ENCODE measurements at places on chromosomes 12 and 14. TPM values are rescaled to one million over a fixed set of nuclear protein-coding genes. Genes with fewer than 3 reads are reported as not detected.

- no peaks in the 10 kb centered on the region for H3K27me3 ChIP-seq
- H3K27ac ChIP-seq: no peak overlapping the region
- no peak for DNase-seq
- no peaks in the 10 kb centered on the region for H3K4me1 ChIP-seq
Observed at GRCh38 chr14:92314182-92314581, 8.8 kb upstream of the SLC24A4 start.

GRCh38 chr14:51446771-51447170 lies 204.9 kb upstream of the FRMD6 start:
- DNase-seq: no peak
- H3K27ac ChIP-seq: no peak overlapping the region
- H3K4me1 ChIP-seq: peaks cover 33% of the 10 kb centered on the region
- no peaks in the 10 kb centered on the region for H3K27me3 ChIP-seq
- no peaks in the 10 kb centered on the region for H3K36me3 ChIP-seq
- H3K4me3 ChIP-seq: no peak overlapping the region

DNA sequence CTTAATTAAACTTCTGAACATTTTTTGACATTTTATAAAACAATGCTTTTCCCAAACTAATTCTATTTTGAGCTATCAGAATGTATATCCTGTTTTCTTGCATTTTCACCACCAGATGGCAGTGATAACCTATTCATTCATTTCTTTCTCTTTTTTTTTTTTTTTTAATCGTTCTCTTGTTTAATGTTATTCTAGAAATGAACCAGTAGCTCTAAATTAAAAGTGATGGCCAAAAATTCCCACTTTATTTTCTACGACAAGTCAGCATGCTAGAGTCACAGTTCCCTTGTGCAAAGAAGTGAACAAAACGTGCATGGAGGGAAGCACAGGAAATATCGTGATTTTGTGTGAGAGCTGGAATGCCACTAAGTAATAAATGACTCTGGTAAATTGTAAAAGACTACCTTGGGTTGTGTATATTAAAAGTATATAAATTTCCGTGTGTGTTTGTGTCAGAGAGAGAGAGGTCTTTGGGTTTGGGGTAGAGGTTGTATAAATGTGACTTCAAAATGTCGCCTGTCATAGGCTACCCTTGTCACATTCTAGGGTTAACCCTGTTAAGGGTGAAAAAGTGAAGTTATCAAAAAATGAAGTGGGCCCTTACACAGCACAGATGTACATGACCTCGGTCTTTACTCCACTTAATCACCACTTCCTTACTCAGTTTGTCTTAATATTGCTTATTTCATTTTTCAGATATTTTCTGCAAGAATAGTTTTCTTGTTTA lies 40.4 kb upstream of the LDHB start:
- H3K27me3 ChIP-seq: no peaks in the 10 kb centered on the region
- no peak overlapping the region for H3K27ac ChIP-seq
- H3K36me3 ChIP-seq: no peaks in the 10 kb centered on the region
- no peak for DNase-seq
- peak overlapping the region; percentile 53 for H3K4me3 ChIP-seq

GRCh38 chr12:52246720-52247621 lies 13.9 kb downstream of the KRT7 start:
- no peak for DNase-seq
- no peaks in the 10 kb centered on the region for H3K36me3 ChIP-seq
- no peaks in the 10 kb centered on the region for H3K27me3 ChIP-seq
- no peak overlapping the region for H3K4me3 ChIP-seq
- H3K27ac ChIP-seq: peak overlapping the region; percentile 74

DNA sequence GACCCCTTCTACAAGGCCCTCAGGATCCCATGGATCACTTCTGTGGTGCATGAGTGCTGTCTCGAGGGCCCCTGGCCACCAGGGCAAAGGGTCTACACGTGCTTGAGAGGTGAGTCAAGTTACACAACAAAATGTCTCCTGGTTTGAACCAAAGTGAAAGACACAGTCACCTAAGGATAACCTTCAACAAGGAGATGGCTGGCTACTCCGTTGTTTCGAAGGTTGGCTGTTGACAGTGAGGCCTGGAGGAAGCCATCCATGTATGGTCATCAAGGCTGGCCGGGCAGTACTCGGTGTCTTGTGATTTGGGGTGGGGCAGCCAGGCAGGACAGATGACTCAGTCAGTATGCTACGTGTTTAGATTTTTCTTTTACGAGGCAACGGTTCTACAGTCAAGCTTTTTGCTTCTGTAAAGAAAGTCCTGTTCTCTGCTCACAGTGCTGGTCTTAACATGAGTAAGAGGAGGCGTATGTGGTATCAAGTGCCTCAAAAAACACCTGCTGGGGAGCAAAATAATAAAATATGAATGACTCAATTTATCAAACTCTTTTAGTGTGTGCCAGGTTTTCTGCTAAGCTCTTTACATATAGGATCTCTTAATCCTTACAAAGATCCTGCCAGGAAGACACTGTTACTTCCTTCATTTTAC lies 18.0 kb upstream of the NT5DC3 start:
- no peak overlapping the region for H3K4me3 ChIP-seq
- peaks cover 35% of the 10 kb centered on the region for H3K4me1 ChIP-seq
- peak overlapping the region; percentile 95 for H3K27ac ChIP-seq
- H3K36me3 ChIP-seq: no peaks in the 10 kb centered on the region
- peak; percentile 58 for DNase-seq

GRCh38 chr14:25832585-25832984 lies 765.2 kb downstream of the NOVA1 start:
- no peaks in the 10 kb centered on the region for H3K36me3 ChIP-seq
- no peak overlapping the region for H3K27ac ChIP-seq
- H3K27me3 ChIP-seq: no peaks in the 10 kb centered on the region
- no peak overlapping the region for H3K4me3 ChIP-seq

DNA sequence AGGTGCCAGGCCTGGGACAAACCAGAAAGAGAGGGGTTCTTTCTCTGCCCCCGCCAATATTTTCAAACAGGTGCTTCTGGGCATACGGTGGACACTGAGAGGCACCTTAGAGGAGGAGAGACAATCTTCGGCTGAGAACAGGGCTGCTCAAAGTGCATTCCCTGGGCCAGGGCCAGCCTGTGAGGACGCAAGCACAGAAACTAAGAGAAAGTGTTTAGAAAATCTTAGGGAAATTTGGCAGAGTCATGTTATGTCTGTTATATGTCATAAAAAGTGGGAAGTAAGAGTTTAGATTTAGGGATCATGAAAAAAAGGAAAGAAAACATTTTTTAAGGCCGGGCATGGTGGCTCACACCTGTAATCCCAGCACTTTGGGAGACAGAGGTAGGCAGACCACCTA lies 83.7 kb downstream of the VWF start:
- H3K27me3 ChIP-seq: no peaks in the 10 kb centered on the region
- no peak overlapping the region for H3K27ac ChIP-seq
- no peak for DNase-seq
- H3K4me3 ChIP-seq: no peak overlapping the region
- H3K4me1 ChIP-seq: no peaks in the 10 kb centered on the region

DNA sequence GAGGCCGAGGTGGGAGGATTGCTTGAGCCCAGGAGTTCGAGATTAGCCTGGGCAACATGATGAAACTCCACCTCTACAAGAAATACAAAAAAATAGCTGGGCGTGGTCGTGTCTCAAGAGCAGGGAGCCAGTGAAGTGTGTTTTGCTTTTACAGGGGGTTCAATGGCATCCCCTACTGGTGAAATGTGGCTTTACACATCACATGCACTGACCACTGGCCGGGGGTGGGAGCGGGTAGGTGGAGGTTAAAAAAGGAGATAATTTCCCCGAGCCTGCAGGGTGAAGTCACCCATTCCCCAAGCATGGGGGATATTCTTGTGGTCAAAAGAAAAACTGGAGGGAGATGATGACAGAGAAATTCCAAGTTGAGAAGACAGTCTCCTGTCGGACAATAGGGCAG lies 63.6 kb upstream of the PWP1 start:
- DNase-seq: no peak
- no peak overlapping the region for H3K27ac ChIP-seq
- H3K4me1 ChIP-seq: no peaks in the 10 kb centered on the region

- DNase-seq: no peak
- H3K36me3 ChIP-seq: no peaks in the 10 kb centered on the region
- H3K27me3 ChIP-seq: no peaks in the 10 kb centered on the region
Observed at GRCh38 chr14:51554339-51554920, 97.3 kb upstream of the FRMD6 start.

- H3K4me3 ChIP-seq: no peak overlapping the region
- no peaks in the 10 kb centered on the region for H3K27me3 ChIP-seq
- DNase-seq: no peak
- no peaks in the 10 kb centered on the region for H3K36me3 ChIP-seq
Observed at GRCh38 chr12:116538076-116538591, 21.0 kb upstream of the MAP1LC3B2 start.

- H3K4me1 ChIP-seq: no peaks in the 10 kb centered on the region
- H3K36me3 ChIP-seq: no peaks in the 10 kb centered on the region
- H3K27ac ChIP-seq: no peak overlapping the region
- DNase-seq: no peak
- no peaks in the 10 kb centered on the region for H3K27me3 ChIP-seq
- H3K4me3 ChIP-seq: no peak overlapping the region
Observed at GRCh38 chr14:51023964-51024363, 70.9 kb downstream of the TRIM9 start.

DNA sequence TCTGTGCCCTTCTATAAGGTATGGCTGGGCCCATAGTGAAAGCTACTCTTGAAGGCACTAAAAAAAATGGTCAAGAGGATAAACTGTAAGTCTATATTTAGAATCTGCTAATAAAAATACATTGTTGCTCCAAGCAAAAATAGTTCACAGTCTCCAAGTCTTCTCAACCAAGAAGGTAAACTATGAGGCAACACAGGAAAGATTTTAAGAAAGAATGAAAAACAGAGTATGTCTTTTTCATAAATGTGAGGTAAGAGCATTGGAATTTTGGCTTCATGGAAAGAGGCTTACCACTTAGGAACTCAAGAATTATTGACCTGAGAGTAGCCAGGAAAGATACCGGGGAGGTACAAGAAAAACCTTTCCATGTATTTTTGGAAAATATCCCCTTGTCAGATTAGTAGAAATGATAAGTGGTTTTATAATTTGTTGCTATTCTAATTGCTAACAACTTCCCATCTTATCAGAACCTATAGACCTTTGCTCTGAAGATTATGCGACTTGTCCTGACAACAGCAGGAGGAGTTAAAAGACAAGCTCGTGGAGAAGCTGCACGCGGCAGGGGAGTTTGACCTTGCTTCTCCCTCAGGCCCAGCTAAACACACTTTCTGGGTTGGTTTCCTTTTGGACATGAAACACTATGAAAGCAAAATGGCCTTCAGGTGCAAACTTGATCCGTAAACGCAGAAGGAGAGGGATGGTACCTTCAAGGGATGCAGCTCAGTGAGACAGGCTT lies 238.1 kb downstream of the FOXN3 start:
- no peak for DNase-seq
- peak overlapping the region; percentile 3 for H3K4me3 ChIP-seq
- H3K36me3 ChIP-seq: no peaks in the 10 kb centered on the region

- H3K27ac ChIP-seq: peak overlapping the region; percentile 39
- DNase-seq: no peak
- H3K4me3 ChIP-seq: peak overlapping the region; percentile 35
- H3K27me3 ChIP-seq: no peaks in the 10 kb centered on the region
Observed at GRCh38 chr12:89461190-89461589, 63.4 kb downstream of the GALNT4 start.

DNA sequence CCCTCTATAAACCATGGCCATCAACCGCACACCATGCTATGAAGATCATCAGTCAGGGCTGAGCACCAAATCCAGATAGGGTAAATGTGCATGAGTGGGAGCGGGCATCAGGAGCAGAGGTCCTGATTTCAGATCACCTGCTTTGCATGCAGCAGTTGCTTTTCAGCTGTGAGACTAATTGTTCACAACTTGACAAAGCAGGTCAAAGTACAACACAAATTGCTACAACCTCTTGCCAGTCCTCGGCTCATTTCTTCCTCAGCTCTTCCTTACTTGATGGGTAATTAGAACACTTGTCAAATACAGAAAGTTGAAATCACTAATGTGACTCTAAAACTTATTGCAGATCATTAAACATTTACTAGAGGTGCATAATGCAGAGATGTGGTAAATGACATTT lies 171.6 kb downstream of the PPM1H start:
- DNase-seq: no peak
- no peak overlapping the region for H3K27ac ChIP-seq
- no peaks in the 10 kb centered on the region for H3K36me3 ChIP-seq
- H3K4me3 ChIP-seq: no peak overlapping the region

DNA sequence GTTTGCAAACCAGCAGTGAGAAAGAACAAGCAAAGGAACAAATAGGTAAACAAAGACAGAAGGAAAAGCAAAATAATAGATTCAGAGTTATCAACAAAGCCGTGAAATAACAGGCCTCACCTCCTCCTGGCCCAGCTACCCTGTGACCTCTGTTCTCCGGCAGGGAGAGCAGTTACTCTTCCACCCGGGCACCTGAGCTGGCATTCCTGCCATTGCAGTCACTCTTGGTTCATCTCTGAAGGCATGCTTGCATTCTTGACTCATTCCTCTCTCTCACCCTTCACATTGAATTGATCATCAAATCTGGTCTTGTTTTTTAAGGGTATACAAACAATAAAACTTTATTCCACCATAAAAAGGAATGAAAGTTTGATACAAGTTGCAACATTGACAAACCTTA lies 95.1 kb downstream of the TTC8 start:
- DNase-seq: no peak
- H3K36me3 ChIP-seq: no peaks in the 10 kb centered on the region
- no peaks in the 10 kb centered on the region for H3K27me3 ChIP-seq

DNA sequence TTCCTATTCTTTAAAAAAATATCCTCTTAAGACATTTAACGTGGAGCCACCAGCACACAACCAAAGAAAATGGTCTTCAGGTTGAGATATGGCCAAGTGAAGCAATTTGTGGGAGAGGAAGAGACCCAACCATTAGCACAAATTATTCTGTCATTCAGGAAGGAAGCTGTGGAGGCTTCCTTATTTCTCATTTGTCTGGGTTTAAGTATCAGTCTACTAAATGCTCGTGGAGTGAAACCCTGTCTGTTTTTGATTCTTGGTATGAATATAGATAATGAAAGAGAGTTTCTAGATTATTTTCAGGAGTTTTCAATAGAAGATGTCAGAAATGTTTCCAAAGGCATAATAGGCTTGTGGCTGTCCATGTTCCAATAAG lies 125.1 kb downstream of the GPR65 start:
- H3K27me3 ChIP-seq: no peaks in the 10 kb centered on the region
- no peaks in the 10 kb centered on the region for H3K36me3 ChIP-seq
- no peak for DNase-seq
- peak overlapping the region; percentile 30 for H3K4me3 ChIP-seq

- no peak overlapping the region for H3K4me3 ChIP-seq
- DNase-seq: no peak
- H3K27me3 ChIP-seq: no peaks in the 10 kb centered on the region
Observed at GRCh38 chr12:45350861-45351260, 135.0 kb downstream of the ANO6 start.

DENND5B gene
- total RNA-seq: 43.9 TPM

PRIMA1 gene
- total RNA-seq: 2.3 TPM

PTHLH gene
- total RNA-seq: 5.6 TPM

RPGRIP1 gene
- not detected for total RNA-seq

RIPK3 gene
- 17.9 TPM for total RNA-seq

C3AR1 gene
- 21.2 TPM for total RNA-seq

RESF1 gene
- total RNA-seq: 53.2 TPM

Data from thoracic aorta (tissue), 2 donors.